Head of caudate nucleus (tissue), 42 donors: ENCODE measurements at places on chromosomes 12 and 14.

DNA sequence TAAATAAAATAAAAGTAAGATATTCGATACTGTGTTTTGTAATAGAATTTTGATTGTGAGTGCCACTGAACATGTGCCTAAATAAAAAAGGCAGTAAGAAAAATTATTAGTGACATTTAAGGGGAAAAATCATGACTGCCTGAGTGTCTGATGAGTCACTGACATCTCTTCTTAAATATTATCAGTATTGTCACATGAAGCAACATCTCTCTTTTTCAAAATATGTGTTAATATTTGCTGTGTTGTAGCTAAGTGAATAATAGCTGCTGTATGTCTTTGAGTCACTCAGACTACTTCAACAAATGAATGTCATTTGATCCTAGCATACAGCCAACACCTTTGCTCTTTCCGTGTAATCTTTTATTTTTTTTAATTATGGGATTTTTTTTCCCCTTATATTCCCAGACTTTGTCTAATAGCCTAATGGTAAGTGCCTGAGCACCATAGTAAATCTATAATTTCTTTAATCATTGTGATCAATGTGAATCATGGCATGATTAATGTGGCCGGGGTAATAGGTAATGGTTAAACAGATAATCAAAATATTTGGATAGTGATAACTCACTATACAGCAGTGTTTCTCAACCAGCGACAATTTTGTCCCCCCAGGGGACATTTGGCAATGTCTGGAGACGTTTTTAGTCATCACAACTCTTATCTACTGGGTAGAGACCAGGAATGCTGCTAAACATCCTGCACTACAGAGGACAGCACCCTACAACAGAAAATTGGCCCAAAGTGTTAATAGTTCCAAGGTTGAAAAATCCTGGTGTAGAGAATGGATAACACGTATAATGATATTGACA, 11.7 kb upstream of the OTX2 start:
- no peak for DNase-seq

- DNase-seq = no peak
Measured at GRCh38 chr12:63445224-63445880, 222.9 kb downstream of the DPY19L2 start.

DNA sequence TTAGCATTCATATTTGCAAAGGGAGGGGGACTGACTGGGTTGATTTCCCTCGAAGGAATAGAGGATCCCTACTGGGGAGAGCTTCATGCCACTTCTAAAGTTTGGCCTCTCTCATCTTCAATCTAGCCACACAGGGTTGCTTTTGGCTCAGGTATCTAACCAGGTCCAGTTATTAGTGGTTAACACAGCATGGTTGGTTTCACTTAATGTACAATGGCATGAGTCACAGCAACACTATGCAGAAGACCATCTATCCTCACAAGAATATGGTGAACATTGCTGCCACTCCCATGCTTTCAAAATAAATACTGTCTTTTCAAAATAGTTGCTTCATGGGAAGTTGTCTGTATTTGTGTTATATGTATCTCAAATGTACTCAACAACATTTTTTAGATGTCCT, 6.6 kb upstream of the RAB3IP start:
- DNase-seq = no peak

GRCh38 chr12:129409281-129409680, 494.5 kb downstream of the TMEM132D start:
- DNase-seq = no peak

- no peak for DNase-seq
Measured at GRCh38 chr12:15979096-15980092, 68.3 kb downstream of the DERA start.

DNA sequence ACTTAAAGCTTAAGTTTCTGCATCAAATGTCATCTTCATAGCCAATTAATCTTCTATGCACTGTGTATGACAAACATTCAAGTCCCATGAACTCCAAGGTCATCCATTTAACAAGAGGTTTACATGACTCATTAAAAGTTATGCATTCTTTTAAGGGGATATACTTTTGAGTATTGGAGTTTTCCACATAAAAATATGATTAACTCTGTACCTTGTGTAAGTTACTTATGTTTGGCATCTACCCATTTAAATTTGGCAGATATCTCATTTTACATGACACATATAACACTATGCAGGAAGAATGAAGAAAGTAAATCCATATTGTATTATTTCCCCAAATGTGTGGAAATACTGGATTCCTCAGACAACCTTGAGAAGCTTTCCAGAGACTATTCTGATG, 240.2 kb downstream of the PAX9 start:
- DNase-seq = no peak

DNA sequence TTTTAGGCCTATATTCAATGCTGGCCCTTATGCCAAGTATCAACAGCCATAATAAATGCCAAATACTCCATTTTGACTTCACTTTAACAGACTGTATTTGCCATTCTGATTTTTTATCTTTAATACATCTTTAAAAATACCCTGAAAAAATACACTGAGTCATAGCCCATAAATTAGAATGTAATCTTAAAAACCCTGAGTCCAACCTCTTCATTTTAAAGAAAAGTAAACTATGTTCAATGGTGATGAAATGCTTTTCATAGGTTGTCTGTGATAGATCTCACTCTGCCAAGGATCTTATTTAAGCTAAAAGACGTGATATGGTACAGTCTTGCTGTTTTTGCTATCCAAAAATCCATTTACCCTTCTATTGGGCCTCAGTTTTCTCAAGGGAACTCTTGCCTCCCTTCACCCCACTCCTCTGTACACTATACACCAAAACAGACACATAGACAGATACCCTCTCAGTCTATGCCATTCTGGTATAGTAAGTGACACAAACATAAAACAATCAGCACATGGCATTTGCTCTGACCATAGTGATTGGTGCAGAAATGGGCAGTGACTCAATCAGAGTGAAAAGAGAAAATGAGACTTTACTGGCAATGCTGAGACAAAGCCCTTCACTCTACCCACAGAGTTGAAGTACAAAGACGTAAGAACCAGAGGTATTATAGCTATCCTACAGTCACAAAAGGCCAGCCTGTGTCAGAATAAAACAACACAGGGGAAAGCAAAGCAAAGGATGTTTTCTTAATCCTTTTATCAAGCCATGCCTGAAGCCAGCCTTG, 49.1 kb downstream of the BTG1 start:
- no peak for DNase-seq

DNA sequence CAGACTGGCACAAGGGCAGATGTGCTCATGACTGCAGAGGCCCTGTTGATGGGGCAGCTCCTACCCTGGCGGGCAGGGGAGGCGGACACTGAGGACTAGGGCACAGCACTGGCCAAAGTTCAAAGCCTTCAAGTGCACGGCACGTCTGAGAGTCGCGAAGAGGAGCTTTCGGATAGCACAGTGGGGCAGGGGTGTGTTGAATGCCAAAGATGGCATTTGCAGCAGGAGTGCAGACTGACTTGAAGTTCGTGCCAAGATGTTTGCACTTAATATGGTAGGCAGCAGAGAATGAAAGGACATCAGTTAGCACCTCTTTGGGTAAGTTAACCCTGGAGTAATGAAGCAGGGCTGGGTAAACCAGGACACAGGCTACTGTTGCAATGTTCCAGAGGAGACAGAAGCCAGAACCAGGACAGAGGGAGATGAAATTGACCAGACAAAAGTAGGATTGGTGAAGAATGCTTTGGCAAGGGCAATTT, 6.7 kb upstream of the EML1 start:
- DNase-seq = no peak

DNA sequence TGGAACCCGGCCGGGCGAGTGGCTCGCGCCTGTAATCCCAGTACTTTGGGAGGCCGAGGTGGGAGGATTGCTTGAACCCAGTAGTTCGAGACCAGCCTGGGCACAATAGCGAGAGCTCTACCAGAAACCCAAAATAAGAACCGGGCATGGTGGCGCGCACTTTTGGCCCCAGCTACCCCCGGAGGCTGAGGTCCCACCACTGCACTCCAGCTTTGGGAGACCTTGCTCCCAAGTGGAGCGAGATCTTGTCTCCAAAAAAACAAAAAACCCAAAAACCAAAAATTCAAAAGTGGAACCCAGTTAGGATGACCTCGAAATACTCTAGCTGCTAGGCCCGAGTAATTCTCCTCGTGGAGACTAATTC, 769 bp upstream of the VTI1B start:
- DNase-seq = no peak

- DNase-seq = no peak
Measured at GRCh38 chr12:54041097-54041690, 8.3 kb downstream of the HOXC5 start.

DNA sequence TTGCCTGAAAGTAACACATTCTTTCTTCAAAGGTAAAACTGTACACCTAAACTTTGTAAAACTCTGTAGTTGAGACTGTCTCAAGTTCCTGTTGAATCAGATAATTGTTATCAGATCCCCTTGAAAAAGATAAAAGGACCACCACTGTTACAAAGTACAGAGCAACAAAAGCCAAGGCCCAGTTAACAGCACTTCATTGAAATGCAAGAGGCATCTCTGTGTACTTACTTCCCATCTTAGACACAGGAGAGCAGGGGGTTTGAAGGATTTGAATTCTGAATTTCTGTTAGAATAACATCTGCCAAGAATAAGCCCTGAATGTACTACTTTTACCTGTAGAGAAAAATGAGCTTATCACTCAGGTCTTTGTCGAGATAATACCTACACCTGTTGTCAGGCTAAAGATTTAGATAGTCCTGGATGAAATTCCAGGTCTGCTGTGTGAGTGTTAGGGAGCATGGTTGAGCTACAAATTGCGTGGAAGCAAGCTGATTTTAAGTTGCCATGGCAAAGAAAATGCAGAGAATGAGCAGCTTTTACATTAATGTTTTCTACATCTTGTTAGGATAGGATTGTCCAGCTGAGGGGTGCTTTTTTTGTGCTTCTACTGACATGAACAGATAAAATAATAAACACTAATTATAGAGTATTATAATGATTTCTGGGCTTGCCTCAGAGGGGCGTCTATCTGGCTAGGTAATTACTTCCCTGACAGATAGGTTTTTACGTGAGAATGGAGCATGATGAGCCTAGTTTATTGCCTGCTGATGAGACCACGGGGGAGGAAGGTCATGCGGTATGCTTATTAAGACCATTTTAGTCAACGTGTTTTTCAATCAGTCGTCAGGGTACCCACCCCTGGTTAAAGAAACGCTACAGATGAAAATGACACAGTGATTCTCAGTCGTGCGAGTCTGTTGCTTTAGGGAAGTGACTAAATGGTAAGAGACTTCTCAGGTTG, 309.2 kb downstream of the PAWR start:
- DNase-seq = no peak

- no peak for DNase-seq
Measured at GRCh38 chr14:105400016-105400415, 1.7 kb downstream of the TEX22 start.

DNA sequence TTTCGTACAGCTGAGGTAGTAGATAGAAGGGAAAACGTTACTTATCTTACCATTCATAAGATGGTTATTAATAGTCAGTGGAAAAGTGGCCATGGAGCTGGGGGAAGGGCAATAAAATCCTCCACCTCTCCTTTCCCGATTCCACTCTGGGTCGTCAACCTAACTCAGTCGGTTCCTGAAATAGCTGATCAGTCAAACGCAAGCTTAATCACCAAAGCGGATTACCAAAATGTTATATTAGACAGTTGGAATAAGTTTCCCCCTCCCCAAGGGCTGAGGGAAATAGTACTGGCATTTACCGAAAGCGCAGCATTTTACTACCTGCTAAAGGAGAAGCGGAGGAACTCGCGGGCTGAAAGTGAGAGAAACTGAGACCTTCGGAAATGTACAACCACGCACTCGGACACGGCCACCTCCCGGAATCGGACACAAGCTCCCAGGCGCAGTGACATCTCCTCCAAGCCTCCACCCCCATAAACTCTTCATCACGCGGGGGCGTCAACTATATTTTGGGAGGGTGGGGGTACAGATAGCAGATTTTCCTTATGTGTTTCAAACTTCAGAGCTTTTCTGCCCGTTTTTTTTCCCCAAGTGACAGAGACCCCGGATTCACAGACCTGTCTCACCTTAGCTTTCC, 1.2 kb downstream of the PPM1H start:
- DNase-seq = peak; percentile 48

- no peak for DNase-seq
Measured at GRCh38 chr14:90608929-90609341, 207.3 kb downstream of the TTC7B start.

- DNase-seq = no peak
Measured at GRCh38 chr14:24399999-24400718, 1.4 kb downstream of the NYNRIN start.

DNA sequence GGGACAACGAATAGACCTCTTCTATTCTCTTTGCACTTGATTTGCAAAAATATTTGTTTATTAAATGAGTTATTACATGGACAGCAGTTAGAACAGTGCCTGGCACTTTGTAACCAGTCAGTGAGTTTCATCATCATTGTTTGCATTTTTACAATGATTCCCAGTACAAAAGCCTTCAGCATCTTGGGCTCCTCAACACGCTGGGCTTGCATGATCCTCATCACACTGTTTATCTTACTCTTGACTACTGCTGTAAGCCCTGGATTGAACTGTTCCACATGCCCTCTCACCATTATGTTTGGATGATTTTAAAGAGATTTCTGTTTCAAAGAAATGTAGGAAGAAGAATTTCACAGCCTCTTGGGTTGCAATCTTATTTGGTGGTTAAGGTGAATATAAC, 204.3 kb downstream of the PELI2 start:
- no peak for DNase-seq

GRCh38 chr14:30982533-30982932, 42.9 kb upstream of the AP4S1 start:
- no peak for DNase-seq

- no peak for DNase-seq
Measured at GRCh38 chr12:117053050-117053400, 46.2 kb downstream of the TESC start.

DNA sequence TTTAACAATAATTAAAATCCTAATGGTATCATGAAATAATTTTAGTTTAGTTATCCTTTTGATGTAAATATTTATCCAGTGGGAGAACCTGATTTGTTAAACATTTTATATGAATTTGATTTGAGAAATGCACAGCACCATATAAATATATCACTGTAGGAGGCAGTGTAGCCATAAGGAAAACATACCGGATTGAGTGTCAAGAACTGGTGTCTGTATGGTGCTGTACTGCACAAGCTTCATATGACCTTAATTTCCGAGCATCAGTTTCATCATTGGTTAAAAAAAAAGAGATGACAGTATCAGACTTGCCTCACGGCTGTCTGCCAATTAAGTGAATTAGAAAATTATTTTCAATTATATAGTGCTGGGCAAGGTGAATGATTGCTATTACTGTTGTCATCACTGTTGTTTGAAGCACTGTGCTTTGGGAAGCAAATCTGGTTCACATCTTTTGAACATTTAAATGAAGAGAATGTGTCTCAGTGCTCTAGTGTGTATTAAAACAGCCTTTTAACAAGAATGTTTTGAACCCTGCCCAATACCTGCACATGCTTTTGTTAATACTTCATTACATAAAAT, 72.1 kb downstream of the TMTC2 start:
- no peak for DNase-seq

- no peak for DNase-seq
Measured at GRCh38 chr12:92141591-92142121, 4.0 kb downstream of the BTG1 start.

GRCh38 chr12:122876731-122877130, 19.2 kb downstream of the VPS37B start:
- no peak for DNase-seq
